Globus pallidus (tissue), 1 donor: ENCODE measurements at places on chromosomes 6 and 20.

GRCh38 chr6:170295510-170296422 is 4.9 kb upstream of the DLL1 start:
- no peak for DNase-seq

GRCh38 chr6:3442431-3443220 is 14.2 kb downstream of the SLC22A23 start:
- DNase-seq = no peak

DNA sequence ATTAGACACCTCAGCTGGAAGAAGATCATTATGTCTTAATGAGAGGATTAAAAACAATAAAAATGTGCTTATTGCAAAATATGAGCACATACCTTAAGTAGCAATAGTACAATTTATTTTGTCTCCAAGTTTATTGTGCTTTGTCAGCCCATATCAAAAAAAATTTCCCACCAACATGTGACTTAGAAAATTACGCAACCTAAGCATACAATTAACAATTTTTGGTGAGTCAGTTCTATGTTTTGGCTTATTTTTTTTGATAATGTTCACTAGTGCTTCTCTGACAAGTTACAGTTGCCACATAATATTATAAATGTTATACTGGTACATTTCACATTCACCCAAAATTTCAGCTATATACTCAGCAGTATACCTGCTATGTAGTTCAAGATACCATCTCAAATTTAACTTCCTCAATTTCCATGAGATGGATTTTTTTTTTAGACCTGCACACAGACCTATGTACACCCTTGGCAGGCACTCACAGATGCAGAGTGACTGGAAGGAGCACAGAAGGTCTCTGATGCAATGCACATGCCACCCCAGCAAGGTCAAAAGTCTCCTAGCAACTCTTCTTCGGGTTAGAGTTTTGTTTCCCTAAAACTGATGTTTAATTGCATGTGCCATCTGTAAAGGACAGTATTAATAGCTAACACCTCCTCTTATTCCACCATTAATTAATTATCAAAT is 112.4 kb downstream of the PRKN start:
- DNase-seq = no peak

- DNase-seq = no peak
Observed at GRCh38 chr6:44797746-44798145, 410.2 kb downstream of the CDC5L start.

DNA sequence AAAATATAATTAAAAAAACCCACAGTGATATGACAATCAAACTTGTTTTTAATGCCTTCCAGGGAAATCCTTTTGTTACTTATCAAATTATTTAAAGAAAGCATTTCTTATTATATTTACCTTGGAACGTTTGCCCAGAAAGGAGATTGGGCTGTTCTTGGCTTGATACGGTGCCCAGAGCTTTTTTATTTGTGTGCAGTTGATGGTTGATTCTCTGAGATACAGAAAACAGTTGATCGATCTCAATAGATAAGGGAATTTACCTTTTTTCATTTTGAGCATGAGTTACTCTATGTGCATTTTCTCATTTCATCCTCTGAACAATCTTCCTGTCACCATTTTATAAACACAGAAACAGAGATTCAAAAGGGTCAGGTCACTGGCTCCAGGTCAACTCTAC is 72.5 kb upstream of the NEDD9 start:
- no peak for DNase-seq

- DNase-seq = no peak
Observed at GRCh38 chr20:42111349-42111748, 493.2 kb upstream of the CHD6 start.

DNA sequence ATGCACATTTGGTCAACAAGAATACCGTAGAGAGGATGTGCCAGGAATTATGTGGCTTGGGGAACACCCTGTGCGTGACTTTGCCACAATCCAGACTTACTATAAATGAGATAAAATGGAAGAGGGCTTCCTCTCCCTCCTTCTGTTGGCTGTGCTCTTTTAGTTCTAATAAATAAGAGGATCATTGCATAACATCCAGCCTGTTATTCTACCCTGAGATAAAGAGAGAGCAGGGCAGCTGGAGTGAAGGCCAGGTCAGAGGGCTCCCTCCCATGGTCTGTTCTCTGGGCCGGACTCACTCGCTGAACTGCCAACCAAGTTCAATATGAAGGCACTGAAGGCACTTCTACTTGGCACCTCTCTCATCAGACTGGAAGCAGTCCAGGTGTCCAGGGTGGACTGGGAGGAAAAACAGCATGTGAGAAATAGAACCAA is 91.7 kb downstream of the MTFR2 start:
- peak; percentile 17 for DNase-seq

DNA sequence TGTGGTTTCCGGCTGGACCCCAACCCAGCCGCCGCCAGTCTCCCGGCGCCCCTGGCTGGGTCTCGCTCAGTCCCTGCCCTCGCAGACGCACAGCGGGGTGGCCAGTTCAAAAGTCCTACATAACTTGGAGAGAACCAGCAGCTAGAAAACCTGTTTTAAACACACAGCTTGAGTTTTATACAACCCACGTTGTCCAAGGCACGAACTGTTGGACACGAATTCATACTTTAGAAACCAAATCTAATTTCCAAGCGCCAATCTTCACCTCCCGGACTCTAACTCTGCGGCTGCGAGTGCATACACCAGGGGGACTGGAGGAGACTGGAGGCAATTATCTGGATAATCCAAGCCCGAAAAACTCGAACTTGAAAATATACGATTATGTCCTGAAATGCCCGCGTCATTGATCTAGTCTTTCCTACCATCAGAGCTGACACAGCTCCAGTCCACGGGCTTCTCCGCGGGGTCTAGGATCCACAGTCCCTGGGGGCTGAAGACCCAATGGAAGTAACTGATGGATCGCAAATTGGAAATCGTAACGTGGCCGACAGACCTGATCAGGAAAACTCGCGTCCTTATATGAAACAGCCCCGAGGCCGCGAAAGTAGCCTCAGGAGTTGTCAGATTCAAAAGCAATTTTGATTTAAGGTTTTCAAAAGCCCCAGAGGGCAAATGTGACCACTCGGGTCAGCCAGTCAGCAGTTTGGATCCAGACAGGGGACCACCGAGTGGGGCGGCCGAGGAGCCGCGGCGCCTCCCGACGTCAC is 843 bp upstream of the HEY2 start:
- no peak for DNase-seq

DNA sequence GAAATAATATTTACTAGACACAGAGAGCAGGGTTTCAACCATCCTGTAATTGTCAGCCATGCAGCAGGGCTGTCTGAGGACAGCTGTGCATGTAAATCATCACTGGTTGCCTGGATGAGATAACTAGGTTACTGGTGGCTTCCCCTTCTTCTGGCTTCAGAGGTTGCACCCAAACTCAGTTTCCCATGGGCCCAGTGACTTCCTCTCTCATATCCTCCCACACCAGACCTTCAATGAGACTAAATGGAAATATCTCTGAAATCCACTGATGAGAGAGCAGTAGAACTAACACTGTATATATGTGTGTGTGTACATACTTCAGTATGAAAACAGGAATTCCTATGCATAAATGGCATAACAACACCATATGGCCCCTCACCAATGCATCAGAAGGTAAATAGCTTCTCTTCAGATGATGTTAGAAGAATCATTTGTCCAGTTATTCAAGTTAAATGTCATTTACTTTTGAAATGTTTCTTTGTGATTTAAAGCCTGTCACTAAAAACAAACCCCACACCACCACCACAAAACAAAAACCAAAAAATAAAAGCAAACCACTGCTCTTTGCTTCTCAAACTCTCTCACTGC is 51.0 kb upstream of the IL20RA start:
- peak; percentile 44 for DNase-seq

GRCh38 chr6:29071831-29072723 is 15.0 kb downstream of the OR2B3 start:
- DNase-seq = no peak

- no peak for DNase-seq
Observed at GRCh38 chr20:33563788-33564187, 73.9 kb downstream of the CBFA2T2 start.

DNA sequence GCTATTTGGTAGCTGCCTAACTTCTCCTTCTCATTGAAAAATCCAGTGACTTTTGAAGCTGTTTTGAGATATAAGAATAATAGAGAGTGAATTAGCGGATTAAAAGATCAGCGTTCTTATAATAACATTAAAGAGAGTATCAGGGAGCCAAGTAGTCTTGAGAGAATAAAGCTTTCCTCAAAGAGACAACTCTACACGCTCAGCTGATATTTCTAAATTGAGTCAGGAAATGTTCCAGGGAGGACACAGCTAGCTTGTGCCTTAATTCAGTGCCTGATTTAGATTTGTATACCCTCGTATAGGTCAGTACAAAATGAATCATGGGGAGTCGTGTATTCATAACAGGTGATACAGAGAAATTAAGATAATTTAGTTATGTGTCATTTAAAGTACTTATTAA is 75.1 kb upstream of the QKI start:
- no peak for DNase-seq

GRCh38 chr6:79911992-79912391 is 35.4 kb downstream of the ELOVL4 start:
- DNase-seq = no peak

DNA sequence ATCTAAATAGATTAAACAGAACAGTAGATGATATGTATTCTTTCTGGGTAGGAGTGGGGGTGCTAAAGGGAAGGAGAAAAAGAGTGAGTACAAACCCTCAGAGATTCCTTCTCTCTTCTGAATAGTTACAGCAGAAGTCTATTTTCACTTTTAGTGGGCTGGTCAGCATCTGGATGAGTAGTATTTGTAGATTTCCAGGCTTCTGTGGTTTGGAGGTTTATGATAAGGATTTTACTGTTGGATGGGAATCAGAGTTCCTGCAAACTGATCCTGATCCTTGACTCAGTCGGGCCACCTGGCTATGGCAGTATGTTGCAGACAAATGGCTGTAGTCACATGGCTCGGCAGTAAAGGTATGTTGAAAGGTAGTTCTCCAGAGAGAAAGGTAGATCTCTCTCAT is 84.3 kb upstream of the IFNGR1 start:
- no peak for DNase-seq

DNA sequence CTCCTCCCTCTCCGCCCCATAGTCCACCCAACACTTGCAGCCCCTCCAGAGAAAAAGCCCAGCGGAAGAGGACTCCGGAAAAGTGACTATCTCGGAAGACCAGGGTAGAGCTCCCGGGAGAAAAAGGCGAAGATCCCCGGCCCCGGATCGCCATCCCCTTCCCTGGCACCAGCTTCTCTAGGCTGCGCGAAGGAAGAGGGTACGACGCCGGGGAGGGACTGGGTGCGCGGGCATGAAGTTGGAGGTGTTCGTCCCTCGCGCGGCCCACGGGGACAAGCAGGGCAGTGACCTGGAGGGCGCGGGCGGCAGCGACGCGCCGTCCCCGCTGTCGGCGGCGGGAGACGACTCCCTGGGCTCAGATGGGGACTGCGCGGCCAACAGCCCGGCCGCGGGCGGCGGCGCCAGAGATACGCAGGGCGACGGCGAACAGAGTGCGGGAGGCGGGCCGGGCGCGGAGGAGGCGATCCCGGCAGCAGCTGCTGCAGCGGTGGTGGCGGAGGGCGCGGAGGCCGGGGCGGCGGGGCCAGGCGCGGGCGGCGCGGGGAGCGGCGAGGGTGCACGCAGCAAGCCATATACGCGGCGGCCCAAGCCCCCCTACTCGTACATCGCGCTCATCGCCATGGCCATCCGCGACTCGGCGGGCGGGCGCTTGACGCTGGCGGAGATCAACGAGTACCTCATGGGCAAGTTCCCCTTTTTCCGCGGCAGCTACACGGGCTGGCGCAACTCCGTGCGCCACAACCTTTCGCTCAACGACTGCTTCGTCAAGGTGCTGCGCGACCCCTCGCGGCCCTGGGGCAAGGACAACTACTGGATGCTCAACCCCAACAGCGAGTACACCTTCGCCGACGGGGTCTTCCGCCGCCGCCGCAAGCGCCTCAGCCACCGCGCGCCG is 822 bp downstream of the FOXQ1 start:
- no peak for DNase-seq

DNA sequence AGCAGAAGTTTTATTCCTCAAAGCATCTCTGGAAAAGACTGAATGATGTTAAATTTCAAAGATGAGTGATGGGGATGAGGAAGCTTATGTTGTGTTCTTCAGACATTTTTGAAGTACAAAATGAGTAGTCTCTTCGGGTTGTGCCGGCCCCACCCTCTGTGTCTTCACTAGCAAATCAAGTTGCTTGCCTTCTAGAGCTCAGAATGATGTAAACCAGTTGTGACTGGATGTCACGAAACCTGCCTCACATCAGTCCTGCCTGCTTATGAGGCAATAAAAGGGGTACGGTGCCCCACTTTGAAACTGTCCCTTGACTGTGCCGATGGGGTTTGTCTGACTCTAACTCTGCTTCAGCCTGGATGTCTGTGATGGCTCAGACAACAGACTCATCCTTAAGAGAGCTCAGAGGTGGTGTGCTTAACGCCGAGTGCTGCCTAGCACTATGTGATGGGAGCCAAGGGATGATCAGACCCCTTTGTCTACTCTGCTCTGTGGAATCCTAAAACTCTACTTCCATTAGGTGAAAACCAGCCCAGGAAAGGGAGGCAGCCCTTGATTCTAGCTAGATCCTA is 19.0 kb downstream of the TOMM34 start:
- no peak for DNase-seq

- DNase-seq = no peak
Observed at GRCh38 chr6:33705955-33706725, 5.4 kb downstream of the UQCC2 start.

DNA sequence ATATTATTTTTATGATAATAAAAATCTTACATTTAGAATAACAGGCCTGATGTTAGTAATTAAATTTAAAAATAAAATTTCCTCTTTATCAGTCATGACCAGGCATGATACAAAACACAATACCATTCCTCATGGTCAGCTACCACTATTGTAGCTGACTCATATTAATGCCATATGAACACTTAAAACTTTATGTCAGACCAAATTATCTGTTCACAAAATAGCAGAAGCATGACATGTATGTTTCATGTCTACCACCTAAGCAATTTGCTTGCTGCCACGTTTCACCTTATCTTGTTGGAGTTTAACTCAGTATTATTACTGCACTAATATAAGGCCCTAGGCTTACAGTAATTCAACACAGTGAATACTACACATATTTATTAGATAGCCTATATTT is 65.7 kb downstream of the HTR1B start:
- DNase-seq = no peak

GRCh38 chr6:84549917-84550316 is 214.5 kb downstream of the TBX18 start:
- DNase-seq = no peak

DNA sequence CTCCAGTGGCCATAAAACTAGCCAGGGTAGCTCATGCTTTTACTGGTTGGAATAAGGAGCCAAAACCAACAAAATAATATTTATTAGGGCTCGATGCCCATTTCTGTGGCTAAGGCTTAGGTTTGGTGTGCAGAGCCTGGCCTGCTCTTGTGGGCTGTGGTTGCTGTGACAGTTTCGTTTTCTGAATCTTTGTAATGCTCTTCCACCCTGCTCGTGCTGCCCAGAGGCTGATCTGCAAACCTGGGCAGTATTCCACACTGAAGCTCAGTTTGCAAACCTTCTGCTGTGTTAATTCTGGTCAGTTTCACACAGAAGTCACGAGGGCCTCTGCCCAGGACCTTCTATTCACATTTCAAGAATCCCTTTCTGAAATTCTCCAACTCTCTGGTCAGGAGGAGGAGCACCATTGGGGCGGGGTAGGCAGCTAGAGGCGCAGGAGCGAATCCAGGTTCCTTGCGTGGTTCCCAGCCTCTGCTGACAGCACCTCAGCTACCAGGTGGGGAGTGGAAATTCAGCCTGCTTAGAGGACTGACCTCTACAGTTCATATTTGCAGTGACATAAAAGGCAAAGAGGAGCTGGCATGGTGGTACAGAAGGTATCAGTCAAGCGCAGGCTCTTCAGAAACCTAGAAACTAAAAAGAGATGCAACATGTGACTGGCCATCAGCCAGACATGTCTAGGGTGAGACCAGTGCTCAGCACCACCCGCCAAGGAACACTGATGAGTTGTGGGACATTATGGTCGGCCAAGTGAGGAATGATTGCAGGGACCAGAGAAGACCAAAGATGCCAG is 14.3 kb upstream of the C20orf144 start:
- no peak for DNase-seq
